ENCODE measurements at places on chromosomes 2 and 18.

DNA sequence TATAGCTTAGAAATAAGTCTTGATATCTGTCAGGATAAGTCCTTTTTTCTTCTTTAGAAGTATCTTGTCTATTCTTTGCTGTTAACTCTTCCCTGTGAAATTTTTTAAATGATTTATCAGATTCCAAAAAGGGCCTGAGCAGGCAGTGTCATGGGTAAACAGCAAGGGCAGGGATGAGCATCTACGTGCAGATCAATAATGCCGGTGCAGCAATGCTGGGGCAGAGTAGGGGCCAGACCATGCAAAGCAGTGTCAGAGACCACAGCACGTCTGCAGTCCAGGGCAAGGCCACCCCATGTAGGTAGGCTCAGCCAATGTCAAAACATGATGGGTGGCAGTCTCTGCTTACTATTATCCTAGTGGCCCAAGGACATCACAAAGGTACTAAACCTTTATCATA, 182.2 kb downstream of the TMEM247 start:
- no peak for DNase-seq

DNA sequence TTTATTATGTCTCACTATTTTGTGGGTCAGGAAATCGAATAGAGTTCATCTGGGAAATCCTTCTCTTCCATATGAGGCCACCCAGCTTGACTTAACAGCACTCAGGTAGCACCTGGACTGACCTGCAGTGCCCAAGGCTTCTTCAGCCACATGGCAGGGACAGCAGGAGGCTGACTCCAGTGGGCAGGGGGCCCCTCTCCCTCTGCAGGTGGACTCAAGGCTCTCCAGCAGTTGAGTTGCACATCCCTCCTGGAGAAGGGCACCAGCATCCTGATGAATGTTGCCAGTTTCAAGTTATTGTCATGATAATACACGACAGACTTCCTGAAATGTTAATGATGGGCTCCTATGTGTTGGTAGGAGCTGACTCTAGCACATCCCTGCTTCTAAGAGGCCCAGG, 338.1 kb upstream of the RAB6C start:
- no peak for DNase-seq

DNA sequence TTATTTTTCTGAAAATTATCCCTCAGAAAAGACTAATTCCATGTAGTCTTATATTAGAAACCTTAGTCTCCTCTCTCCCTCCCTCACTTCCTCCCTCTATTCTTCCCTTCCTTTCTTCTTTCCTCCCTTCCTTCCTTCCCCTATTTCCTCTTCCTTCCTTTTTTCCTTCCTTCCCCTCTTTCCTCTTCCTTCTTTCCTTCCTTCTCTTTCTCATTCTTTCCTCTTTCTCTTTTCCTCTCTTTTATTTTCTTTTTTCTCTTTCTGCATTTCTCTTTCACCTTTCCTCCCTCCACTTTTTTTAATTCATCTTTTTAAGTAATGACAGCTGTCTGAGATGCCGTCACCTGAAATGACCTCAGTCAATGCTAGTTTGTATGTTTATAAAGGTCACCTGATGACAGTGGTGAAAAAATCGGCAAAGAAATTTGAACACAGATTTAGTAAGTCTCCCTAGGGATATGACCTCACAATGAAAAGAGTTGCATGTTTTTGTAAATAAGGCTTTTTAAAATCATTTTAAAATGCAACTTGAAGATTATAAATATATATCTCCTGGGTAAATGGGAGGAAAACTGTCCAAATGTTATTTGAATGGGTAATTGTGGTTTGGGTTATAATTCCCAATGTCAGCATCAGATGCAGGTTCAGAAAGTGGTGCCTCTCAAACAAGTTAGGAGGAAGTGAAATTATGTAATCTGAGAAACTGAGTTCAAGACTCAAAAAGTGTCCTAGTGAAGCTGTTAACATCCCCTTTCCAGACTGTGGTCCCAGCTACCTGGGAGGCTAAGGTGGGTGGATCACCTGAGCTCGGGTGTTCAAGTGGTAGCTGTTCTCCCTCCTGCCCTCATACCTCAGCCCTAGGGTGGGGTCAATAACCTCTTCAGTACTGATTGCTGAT, 90.3 kb upstream of the ST3GAL5 start:
- no peak for DNase-seq

- DNase-seq: no peak
Measured at GRCh38 chr2:157760949-157761348, 115.2 kb downstream of the ACVR1 start.

GRCh38 chr18:32472841-32473240, 2.2 kb upstream of the GAREM1 start:
- DNase-seq: no peak

- DNase-seq: no peak
Measured at GRCh38 chr2:134875309-134875708, 36.9 kb downstream of the ACMSD start.

GRCh38 chr2:218063896-218064295, 5.2 kb upstream of the RUFY4 start:
- DNase-seq: no peak

DNA sequence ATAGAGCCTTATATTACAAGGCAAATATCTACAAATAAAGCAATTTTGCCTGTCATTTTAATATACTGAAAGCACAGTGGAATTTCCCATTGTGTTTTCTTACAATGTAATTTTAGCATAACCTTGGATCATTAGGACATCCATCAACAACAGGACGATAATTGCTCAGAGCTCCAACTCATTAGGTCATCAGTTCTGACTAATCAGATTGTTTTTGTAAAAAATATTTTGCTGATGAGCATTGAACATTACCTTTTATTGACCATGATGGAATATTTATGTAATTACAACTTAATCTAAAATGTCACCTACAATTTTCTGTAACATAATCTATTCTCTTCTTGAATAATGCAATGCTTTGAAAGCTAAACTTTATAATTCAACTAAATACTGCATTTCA, 215.3 kb upstream of the DSEL start:
- DNase-seq: no peak

DNA sequence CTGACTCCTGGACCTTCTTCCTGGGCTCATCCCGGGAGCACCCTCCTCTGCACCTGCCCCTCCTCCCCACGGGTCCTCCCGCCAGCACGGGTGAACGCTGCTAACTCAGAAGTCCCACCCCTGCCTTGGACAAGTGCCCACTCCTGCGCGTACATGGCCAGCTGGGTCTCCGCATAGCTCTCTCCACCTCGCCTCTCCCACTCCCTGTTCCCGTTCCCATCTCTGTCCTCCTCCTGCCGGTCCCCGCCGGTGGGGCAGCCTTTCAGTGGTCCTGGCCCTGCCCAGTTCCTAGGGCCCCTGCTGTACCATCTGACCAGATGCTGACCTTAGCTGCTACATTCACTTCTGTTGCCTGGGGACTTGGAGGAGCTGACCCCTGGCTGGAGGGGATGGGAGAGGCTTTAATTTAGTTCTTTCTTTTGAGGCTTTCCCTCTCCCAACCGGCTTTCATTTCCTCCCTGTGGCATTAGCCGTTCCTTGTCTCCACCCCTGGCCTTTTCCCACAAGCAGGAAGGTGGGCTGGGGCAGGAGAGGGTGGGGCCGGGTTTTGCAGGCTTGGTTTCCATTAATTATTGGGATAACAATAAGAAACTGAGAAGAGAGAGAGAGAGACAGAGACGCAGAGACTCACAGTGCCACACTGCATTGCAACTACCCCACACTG, 136.1 kb downstream of the SH3BP4 start:
- DNase-seq: peak; percentile 25

- no peak for DNase-seq
Measured at GRCh38 chr2:135948642-135949355, 36.6 kb downstream of the DARS1 start.

- DNase-seq: no peak
Measured at GRCh38 chr18:60861575-60861974, 471.7 kb upstream of the CDH20 start.

DNA sequence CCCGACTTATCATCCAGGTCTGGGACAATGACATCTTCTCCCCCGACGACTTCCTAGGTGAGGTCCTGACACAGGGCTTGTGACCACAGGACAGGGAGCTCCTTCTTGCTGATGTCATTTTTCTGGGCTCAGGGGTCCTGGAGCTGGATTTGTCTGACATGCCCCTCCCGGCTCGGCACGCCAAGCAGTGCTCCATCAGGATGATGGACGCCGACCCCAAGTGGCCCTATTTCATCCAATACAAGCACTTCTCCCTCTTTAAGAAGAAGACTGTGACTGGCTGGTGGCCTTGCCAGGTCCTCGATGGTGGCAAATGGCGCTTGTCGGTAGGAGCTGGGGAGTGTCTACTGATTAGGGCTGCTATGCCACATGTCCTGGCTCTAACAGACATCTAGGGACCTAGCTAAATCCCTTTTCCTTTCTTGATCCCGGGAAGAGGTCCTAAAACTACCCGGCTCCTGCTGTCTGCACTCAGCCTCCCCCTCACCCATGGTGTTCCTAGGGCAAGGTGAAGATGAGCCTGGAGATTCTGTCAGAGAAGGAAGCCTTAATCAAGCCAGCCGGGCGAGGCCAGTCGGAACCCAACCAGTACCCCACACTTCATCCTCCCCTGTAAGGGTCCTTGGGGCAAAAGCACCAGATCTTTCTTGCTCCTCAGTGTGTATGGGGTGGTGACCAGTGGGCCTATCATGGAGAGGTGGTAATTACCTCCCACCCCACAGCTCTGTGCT, 36.7 kb downstream of the LMAN2L start:
- DNase-seq: no peak

DNA sequence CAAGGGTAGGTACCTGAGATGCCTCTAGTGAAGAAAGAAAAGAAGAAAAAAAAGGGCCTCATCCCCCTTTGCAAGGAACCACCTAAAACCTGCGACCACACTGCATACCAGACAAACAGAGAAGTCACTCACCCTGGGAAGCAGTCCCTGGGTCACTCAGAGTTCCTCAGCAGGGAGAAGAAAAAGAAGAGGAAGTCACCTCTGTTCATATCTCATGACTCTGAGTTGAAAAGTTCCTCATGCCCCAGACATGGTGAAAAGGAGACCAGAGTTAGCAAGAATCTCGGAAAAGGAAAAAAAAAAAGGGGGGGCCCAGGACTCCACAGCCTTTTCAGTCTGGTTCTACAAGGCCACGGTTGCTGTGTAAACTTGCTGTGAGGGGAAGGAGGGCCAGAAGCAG, 478.4 kb upstream of the NRXN1 start:
- no peak for DNase-seq

DNA sequence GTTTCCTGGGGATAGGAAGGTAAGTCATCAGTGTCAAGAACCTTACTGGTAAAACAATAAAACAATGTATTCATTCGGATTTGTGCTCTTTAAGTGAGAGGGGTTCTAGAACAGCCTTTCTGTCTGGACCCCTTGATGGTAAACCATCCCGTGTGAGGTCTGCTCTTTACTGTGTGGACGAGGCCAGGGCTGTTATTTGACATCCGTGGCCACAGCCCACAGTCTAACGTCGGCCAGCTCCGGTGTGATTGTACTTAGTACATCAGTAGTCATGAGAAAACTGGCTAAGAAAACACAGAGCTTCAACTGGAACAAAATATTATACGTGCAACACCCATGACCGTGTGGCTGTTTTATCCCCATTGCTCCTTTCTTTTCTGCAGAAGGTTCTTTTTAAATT, 62.0 kb downstream of the SLC35F5 start:
- DNase-seq: no peak

GRCh38 chr2:198591586-198591985, 787.2 kb downstream of the PLCL1 start:
- DNase-seq: no peak

GRCh38 chr2:86037795-86038192, 67.9 kb downstream of the POLR1A start:
- no peak for DNase-seq

GRCh38 chr2:62642429-62643099, 62.9 kb upstream of the EHBP1 start:
- no peak for DNase-seq

DNA sequence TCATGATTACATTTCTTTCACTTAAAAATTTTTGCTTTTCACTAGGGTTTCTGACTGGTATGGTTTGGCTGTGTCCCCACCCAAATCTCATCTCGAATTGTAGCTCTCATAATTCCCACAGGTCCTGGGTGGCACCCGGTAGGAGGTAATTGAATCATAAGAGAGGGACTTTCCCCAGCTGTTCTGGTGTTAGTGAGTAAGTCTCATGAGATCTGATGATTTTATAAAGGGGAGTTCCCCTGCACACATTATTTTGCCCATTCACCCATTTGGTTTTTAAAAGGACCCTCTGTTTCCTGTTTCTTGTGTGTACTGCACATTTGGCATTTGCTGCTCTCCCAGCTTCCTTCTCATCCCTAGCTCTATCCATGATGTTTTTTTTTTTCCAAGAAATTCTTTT, 27.8 kb upstream of the NETO1 start:
- no peak for DNase-seq

GRCh38 chr2:217379807-217380206, 519.9 kb upstream of the TNP1 start:
- DNase-seq: no peak

DNA sequence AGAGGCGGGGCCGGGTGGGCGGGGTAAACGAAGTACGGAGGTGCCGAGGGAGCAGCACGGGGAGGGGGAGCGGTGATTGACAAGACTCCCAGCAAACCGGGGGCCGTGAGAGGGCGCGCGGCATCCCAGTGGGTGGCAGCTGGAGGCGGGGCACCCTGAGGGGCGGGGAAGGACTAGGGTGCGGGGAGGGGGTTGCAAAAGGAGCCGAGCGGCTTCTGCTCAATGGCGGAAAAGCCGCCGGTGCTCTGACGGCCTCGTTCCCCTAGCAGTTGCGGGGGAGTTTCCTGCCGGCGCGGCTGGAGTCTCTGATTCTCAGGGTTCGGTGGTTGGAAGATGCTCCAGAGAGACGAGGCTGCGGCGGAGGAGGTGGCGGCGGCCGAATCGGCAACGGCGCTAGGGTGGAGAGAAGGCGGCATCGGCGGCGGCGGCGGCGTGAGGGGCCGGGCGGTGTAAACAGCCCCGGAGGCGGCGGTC, at the start of gene PPM1B:
Gene PPM1B (plus strand): TSS at position 195 of the 474 bp plus-strand sequence. CDS start 32,325 bp downstream, outside the sequence.
- peak; percentile 100 for DNase-seq

DNA sequence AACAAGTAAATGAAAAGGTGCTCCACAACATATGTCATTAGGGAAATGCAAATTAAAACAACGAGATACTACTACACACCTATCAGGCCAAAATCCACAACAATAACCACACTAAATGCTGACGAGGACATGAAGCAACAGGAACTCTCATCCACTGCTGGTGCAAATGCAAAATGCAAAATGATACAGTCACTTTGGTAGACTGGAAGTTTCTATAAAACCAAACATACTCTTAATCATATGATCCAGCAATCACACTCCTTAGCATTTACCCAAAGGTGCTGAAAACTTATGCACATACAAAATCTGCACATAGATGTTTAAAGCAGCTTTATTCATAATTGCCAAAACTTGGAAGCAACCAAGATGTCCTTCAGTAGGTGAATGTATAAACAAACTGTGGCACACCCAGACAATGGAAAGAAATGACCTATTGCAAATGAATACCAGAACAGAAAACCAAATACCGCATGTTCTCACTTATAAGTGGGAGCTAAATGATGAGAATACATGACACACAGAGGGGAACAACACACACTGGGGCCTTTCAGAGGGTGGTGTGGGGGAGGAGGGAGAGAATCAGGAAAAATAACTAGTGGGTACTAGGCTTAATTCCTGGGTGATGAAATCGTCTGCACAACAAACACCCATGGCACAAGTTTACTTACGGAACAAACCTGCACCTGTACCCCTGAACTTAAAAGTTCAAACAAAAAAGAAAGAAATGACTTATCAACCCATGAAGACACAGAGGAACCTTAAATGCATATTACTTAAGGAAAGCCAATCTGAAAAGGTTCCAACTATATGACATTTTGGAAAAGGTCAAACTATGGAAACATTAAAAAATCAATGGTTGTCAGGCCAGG, 80.4 kb downstream of the ASXL2 start:
- DNase-seq: no peak
